ENCODE measurements at places on chromosomes 5 and 9. TPM values are rescaled to one million over a fixed set of nuclear protein-coding genes. Genes with fewer than 3 reads are reported as not detected.

GRCh38 chr9:117704597-117704996 is 394 bp downstream of the TLR4 start:
- H3K27ac ChIP-seq, result no peak overlapping the region
- DNase-seq, result no peak
- H3K4me3 ChIP-seq, result no peak overlapping the region
- no peaks in the 10 kb centered on the region for H3K36me3 ChIP-seq

DNA sequence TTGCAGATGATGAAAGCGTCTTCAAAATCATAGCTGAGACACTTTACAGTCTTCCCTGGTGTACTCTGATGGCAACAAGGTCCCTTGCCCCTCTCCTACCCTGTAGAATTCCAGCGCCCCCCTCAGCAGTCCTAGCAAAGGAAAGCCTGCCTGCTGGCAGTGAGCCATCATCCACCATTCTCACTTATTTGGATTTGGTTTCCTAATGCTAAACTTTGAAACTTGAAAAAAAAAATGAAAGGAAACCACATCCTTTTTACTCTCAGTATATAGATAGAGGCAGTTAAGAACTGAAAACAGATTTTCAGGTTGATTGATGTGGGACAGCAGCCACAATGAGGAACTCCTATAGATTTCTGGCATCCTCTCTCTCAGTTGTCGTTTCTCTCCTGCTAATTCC is at the start of gene GZMA:
Gene GZMA, plus strand, starts transcription at position 299 of the 400 bp plus-strand sequence. Its CDS starts 37 bp downstream, at position 336.
- H3K27ac ChIP-seq, result peak within 1 kb of the TSS; percentile 21
- DNase-seq, result peak; percentile 55
- H3K36me3 ChIP-seq, result no peaks in the 10 kb centered on the region
- peak within 1 kb of the TSS; percentile 66 for H3K4me3 ChIP-seq

The SYNPO gene
- not detected for polyA plus RNA-seq

The CER1 gene
- not detected for polyA plus RNA-seq

The ACOT12 gene
- polyA plus RNA-seq, result not detected

The TMEM267 gene
- 21.8 TPM for polyA plus RNA-seq

DNA sequence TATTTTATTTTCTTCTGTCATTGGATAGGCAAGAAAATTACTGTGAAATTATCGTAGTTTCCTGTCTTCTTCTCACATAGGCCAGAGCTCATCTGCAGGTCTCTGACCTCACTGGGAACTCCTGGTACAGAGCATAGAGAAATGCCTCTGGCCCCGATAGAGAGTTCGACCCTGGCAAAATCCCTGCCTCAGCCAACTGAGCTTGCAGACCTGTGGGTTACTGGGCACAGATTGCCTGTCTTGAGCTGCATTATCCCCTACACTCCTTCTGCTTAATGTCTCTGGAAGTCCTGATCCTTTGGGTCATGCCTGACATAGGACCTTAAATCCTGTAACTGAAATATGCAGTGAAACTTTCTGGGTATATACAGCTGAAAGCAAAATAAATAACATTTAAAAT is 439.3 kb upstream of the CTNND2 start:
- no peaks in the 10 kb centered on the region for H3K36me3 ChIP-seq
- H3K4me1 ChIP-seq, result no peaks in the 10 kb centered on the region
- no peak overlapping the region for H3K27ac ChIP-seq
- H3K4me3 ChIP-seq, result no peak overlapping the region

DNA sequence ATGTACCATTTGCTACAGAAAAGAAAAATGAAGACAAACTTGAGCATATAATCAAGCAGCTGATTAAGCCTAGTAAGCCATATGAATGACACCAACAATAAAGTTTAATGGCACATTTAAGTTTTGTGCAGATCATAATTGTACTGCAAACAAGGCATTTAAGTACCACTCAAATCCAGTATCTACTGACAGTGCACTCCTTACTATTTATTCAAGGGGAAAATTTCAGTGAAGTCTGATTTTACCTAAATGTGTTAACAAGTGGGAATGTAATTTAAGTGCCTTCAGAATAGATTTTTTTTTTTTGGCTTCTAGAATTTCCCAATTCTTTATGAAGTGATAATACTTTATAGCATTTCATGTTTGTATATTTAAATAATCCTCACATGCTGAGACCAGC is 341.0 kb upstream of the POU5F2 start:
- H3K27ac ChIP-seq, result no peak overlapping the region
- H3K27me3 ChIP-seq, result no peaks in the 10 kb centered on the region
- H3K36me3 ChIP-seq, result no peaks in the 10 kb centered on the region
- no peaks in the 10 kb centered on the region for H3K4me1 ChIP-seq
- no peak overlapping the region for H3K4me3 ChIP-seq
- DNase-seq, result no peak

The FBXL7 gene
- polyA plus RNA-seq, result not detected

DNA sequence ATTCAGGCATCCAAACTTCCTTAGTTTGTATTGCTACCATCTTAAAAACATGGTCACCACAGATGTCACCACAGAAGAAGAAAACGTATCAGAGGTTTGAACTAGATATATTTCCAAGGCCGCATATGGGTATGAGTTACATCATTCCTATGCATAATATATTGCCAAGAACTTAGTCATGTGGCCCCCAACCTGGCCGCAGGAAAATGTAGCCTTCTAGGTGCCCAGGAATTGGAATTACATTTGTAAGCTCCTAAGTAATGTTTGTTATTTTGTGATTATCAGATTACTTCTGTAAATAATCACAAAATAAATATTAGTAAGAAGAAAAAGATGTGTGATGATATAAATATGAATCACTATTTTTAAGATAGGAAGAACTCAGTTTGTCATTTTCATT is 351.4 kb downstream of the ISL1 start:
- H3K27ac ChIP-seq, result no peak overlapping the region
- no peaks in the 10 kb centered on the region for H3K4me1 ChIP-seq
- no peaks in the 10 kb centered on the region for H3K27me3 ChIP-seq
- H3K36me3 ChIP-seq, result no peaks in the 10 kb centered on the region
- H3K4me3 ChIP-seq, result no peak overlapping the region

- peaks cover 28% of the 10 kb centered on the region for H3K4me1 ChIP-seq
- H3K27me3 ChIP-seq, result no peaks in the 10 kb centered on the region
- peak overlapping the region; percentile 75 for H3K27ac ChIP-seq
- peak overlapping the region; percentile 78 for H3K4me3 ChIP-seq
- peak; percentile 6 for DNase-seq
- H3K36me3 ChIP-seq, result peaks cover 13% of the 10 kb centered on the region
Measured at GRCh38 chr5:75510417-75510835, 1.0 kb downstream of the CERT1 start.

The TRPM6 gene
- polyA plus RNA-seq, result not detected

GRCh38 chr5:110262749-110263148 is 463.7 kb downstream of the TMEM232 start:
- H3K4me1 ChIP-seq, result no peaks in the 10 kb centered on the region
- H3K36me3 ChIP-seq, result no peaks in the 10 kb centered on the region
- no peak overlapping the region for H3K27ac ChIP-seq
- no peak overlapping the region for H3K4me3 ChIP-seq

The PCDHB3 gene
- polyA plus RNA-seq, result not detected

DNA sequence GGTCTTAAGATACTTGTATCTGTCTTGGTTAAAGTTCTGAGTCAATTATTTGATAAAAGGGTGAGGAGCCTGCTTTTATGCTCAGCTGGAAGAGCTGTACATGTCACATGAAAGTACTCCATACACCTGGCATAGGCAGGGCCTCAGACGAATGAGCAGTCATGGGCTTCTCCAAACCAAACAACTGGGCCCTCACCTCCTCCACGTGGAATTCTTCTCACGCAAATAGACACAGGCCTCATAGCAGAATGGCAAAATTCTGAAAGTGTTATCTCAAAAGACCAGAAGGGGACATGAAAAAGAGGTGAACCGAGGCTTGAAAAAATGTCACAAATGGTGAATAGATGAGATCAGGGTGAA is 48.6 kb downstream of the FAM240B start:
- no peak overlapping the region for H3K27ac ChIP-seq
- no peaks in the 10 kb centered on the region for H3K36me3 ChIP-seq
- H3K27me3 ChIP-seq, result no peaks in the 10 kb centered on the region
- no peak overlapping the region for H3K4me3 ChIP-seq
- no peak for DNase-seq
- H3K4me1 ChIP-seq, result no peaks in the 10 kb centered on the region

GRCh38 chr5:34667705-34668104 is 11.6 kb downstream of the RAI14 start:
- H3K27me3 ChIP-seq, result no peaks in the 10 kb centered on the region
- H3K36me3 ChIP-seq, result no peaks in the 10 kb centered on the region
- H3K4me1 ChIP-seq, result no peaks in the 10 kb centered on the region
- no peak overlapping the region for H3K27ac ChIP-seq

The PKD2L2 gene
- 1.2 TPM for polyA plus RNA-seq
